CD8-positive, alpha-beta T cell (primary cell): ENCODE measurements at places on chromosomes 6 and 20.

- no peak for DNase-seq
Observed at GRCh38 chr20:25725639-25726038, 29.0 kb upstream of the ZNF337 start.

- DNase-seq, result no peak
Observed at GRCh38 chr6:73487473-73487872, 25.9 kb downstream of the MTO1 start.

- DNase-seq, result no peak
Observed at GRCh38 chr6:169539176-169539897, 162.5 kb downstream of the WDR27 start.

- no peak for DNase-seq
Observed at GRCh38 chr20:20482453-20482852, 114.5 kb downstream of the INSM1 start.

- DNase-seq, result no peak
Observed at GRCh38 chr6:150391890-150392289, 23.1 kb downstream of the IYD start.
